ENCODE measurements at places on chromosomes 12 and 14.

DNA sequence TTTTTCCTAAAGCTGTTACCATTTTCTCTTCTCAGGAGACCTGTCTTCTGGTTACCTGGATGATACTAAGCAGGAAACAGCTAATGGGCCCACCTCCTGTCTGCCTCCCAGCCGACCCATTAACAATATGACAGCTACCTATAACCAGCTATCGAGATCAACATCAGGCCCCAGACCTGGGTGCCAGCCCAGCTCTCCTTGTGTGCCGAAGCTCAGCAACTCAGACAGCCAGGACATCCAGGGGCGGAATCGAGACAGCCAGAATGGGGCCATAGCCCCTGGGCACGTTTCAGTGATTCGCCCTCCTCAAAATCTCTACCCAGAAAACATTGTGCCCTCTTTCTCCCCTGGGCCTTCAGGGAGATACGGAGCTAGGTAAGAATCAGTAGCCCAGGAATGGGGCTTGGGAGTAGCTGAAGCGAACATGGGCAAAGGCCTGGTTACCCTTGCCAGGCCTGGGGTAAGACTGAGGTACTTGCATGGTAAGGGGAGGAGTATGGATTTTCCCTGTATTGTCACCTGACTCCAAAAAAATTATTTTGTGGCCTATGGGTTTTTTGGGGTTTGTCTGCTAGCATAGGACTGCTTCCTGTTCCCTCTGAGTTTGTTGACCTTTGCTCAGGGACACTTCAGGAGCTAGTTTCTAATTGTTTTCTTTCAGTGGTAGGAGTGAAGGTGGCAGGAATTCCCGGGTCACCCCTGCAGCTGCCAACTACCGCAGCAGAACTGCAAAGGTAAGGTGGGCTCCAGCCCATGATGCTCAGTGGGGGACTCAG is 26.6 kb downstream of the TRAFD1 start:
- DNase-seq = no peak

DNA sequence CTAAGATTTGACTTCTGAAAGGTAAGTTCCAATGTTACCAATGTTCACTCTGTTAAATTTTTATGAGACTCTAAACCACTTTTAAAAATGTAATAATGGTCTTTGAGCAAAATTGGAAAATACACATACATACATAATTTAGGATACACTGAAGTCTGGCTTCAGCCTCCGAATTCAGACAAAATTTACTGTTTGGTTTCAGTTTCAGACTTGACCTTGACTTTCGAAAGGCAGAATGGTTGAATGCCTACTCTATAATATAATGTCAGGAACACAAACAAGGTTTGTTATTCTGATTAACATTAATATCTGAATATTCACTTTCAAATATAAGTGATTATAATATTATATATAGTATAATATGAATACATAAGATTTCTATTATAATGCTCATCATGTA is 74.1 kb upstream of the KRAS start:
- DNase-seq = no peak

DNA sequence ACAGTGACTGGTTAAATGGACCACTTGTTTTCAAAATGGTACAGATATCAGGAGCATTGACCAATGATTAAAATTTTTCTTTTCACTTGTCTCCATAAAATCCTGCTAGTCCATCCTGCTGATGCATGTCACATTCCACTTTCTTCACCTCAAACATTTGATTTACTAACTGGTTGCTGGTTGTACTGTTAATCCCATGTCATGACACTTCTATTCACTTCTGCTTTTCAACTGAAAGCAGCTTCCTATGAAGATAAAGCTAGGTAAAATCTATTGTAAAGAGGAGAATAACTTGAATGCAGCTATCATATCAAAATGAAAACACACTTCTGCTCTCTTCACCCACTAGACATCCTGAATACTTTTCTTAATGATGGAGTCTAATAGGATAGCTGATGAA is 149.6 kb upstream of the OTX2 start:
- DNase-seq = no peak

GRCh38 chr12:122147514-122148290 is 26.3 kb downstream of the IL31 start:
- no peak for DNase-seq

DNA sequence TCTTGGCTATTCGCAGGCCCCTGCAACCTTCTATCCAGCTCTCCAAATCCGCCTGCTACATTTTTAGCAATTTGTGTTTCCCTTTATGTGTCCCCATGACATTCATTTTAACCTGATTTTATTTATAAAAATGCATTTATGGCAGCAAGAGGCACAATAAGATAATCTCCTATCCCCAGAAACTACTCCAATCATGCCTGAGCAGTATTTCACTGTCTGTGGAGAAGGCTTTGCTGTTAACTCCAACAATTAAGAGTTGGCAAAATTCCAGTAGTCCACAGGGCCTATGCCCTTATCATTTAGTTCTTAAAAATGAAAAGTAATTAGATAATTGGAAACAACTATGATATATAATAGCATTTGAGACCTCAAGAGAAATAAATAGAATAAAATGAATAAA is 462.4 kb downstream of the TRHDE start:
- no peak for DNase-seq

- DNase-seq = no peak
Observed at GRCh38 chr12:66717036-66717673, 38.3 kb upstream of the GRIP1 start.

DNA sequence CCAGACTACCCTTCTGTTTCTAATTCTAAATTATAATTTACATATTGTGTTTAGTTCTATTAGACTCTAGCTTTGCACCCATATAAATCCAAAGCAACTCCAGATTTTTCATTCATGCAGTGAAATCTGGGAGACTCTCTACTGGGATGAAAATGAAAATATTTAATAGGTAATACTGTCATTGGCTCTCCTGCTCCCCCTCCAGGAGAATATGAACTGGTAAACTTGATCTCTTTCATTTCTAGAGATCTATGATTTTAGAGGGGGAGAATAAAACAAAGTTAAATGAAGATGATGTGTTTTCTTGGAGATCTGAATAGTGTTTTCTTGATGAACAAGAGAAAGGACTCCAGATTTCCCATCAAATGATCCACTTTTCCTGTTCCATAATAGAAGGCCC is 104.3 kb upstream of the TMCC3 start:
- no peak for DNase-seq

DNA sequence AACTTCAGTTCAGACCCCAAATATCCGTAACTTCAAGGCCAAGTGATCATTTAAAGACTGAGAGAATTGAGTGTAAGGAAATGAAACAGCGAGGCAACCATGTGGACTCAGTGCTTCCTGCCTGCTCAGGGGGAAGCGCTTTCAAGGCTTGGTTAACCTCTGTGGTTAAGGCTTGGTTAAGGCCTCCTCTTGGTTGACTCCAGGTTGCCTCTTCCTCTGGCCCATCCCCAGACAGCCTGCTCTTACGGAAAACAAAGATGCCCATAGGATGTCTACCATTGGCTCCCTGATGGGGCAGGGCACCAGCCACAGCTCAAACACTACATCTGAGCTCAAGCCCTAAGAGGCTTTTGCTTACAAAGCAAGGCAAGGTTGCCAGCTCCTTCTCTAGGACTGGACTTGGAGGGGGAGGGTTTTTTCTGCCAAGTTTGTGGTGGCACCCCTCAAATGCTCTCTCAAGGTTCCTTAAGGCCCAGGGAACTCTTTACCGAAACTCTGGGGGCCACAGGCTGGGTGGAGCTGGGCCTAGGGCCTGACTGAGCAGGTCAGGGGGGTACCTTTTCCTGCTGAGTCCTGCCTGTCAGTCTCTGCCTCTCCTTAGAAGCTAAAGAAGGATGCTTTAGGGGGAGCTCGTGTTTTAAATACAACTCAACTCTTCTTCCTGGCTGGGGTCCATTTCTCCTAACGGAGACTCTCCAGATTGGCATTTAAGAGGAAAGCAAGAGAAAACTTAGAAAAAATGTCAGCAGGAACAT is 13.7 kb downstream of the COL2A1 start:
- DNase-seq = no peak

DNA sequence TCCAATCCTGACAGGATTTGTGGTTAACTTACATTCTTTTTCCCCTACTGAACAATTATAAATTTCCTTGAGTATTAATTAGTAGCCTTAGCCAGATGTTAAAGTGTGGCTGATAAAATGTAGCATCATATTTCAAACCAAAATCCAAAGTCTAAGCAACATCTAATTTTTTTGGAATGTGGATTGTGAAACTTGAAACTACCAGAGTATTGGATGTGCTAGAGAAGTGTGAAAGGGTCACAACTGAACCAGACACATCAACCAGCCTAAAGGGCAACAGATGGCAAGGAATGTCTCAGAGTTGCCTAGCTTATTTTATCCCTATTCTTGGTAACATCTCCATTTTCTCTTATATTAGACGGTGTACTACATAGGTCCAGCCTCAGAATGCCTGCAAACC is 153.1 kb upstream of the DCN start:
- no peak for DNase-seq

DNA sequence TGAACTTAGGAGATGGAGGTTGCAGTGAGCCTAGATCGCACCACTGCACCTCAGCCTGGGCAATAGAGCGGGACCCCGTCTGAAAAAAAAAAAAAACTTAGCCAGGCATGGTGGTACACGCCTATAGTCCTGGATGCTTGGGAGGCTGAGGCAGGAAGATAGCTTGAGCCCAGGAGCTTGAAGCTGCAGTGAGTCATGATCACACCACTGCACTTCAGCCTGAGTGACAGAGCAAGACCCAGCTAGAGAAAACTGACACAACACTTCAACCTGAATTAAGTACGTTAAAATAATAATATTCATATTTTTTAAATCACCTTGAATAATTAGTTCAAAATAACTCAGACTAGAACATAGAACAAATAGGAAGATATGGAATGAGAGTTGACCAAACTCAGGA is 5.7 kb upstream of the CATSPERB start:
- DNase-seq = no peak

- DNase-seq = no peak
Observed at GRCh38 chr14:102711207-102711606, 66.0 kb upstream of the TRAF3 start.

GRCh38 chr14:33602396-33602795 is 348.5 kb downstream of the EGLN3 start:
- no peak for DNase-seq

DNA sequence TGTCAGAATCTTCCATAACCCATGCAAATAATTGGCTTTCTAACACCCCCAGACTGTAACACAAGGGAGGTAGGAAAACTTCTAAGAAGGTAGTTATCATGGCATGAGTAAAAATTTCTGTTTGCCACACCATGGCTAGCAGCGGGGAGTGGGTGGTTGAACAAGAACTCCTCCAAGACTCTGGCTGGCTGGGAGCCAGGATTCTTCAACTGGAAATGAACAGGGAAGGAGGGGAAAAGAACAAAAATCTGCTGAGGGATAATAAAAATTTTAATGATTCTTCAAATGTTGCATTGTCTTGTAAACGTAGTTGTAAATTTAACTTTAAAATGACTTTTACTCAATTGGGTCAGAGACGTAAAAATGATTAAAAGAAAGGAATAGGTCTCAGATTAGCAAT is 78.9 kb downstream of the AKAP6 start:
- no peak for DNase-seq

- no peak for DNase-seq
Observed at GRCh38 chr12:88235183-88235833, 93.2 kb downstream of the TMTC3 start.

- DNase-seq = no peak
Observed at GRCh38 chr12:93203361-93203760, 174.4 kb upstream of the NUDT4 start.

- DNase-seq = no peak
Observed at GRCh38 chr12:107663277-107663676, 22.3 kb upstream of the PWP1 start.

- no peak for DNase-seq
Observed at GRCh38 chr12:2384029-2384386, 331.2 kb downstream of the CACNA1C start.

DNA sequence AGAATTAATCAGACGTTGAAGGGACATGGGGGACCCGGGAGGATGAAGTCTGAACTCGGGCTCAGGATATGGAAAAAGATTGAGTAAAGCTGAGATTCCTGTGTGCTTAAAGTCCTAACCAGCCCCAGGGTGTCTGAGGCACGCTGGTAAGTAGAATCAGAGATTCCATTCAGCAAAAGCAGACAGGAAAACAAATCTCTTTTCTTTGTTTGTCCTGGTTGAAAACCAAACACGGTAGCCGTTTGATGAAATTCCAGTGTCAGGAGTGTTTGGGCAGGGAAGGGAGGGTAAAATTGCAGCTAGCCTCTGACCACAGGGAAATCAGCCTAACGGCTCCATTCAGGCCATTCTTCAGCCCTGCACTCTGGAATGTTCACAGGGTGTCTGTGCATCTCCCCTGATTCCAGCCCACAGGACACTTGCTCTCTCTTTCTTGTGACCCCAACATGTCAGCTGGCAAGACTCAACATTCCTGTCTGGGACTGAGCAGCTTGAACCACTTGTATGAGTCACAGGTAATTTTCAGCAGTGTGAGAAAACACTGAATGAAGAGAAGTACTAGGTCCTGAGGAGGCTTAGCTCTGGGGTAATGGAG is 31.0 kb downstream of the NINJ2 start:
- no peak for DNase-seq

- DNase-seq = no peak
Observed at GRCh38 chr12:110540048-110540447, 37.9 kb downstream of the RAD9B start.

GRCh38 chr12:15522574-15523187 is 200.4 kb downstream of the PTPRO start:
- DNase-seq = peak; percentile 79

GRCh38 chr12:126191949-126192348 is 1126.7 kb downstream of the AACS start:
- DNase-seq = no peak

GRCh38 chr14:101241147-101241546 is 320.1 kb upstream of the DIO3 start:
- DNase-seq = no peak

DNA sequence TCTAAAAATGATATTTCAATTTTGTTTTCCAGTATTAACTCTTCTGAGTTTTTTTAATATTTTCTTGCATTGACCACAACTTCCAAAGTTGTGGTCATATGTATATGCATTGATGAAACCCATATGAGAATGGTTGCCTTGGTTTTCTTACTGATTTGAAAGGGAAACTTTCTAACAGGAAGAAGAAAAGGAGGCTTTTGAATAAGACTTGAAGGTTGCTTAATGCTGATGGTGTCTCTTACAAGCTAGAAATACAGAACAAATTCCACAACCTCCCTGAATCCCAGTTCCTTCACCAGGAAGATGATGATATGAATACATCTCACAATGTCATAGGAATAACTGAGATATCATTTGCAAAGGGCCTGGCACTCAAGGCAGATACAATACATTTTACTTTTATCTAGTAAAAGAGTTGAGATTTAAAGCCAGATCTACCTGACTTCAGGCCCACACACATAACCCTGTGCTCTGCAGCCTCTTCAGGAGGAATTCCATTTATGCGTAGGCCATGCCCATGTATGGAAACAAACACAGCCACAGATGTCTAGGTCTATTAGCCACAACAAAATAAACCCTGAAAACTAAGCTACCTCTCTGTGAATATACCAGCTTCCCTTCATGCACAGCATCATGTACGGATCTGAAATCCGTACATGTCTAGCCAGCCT is 165.4 kb upstream of the PLEKHG7 start:
- DNase-seq = no peak

- DNase-seq = no peak
Observed at GRCh38 chr12:5333096-5333495, 98.8 kb upstream of the NTF3 start.

All from NCI-H1417 treated with DMSO at 0.1 percent for 48 hours (cell line).